ENCODE measurements at places on chromosomes 3 and 15.

GRCh38 chr3:39727415-39727814 is 82.0 kb upstream of the MYRIP start:
- no peak for DNase-seq

DNA sequence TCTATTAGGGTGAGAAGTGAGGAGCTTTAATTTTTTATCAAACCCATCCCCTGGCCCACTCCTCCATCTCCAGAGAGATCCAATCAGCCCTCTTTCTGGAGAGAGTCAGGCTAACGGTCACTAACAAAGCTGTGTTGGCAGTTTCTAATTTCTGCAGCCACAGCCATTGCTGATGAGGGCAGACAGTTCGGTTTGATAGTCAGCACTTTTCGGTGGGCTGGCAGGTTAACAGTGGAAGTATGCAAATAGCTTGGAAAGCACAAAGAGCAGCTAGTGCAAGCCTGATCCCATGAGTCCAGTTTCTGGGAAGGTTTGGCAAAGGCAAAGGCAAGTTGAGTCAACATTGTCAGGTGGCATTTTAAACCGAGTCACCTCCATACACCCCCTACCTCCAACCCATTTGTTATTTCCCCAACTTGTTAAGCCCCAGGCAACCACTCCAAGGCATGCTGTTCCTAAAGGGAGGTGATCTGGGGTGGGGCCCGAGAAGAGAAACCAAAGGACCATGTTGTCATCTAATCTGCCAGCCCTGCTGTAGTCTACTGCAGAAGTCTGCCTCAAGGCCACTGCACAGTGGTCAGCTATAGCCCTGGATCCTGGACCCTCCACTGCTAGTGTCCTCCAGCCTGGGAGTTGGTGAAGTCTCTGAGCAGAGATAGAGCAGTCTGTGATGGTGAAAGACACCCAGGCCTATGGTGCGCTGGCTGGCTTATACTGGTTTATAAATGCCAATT is 1.7 kb downstream of the CCR1 start:
- no peak for DNase-seq

DNA sequence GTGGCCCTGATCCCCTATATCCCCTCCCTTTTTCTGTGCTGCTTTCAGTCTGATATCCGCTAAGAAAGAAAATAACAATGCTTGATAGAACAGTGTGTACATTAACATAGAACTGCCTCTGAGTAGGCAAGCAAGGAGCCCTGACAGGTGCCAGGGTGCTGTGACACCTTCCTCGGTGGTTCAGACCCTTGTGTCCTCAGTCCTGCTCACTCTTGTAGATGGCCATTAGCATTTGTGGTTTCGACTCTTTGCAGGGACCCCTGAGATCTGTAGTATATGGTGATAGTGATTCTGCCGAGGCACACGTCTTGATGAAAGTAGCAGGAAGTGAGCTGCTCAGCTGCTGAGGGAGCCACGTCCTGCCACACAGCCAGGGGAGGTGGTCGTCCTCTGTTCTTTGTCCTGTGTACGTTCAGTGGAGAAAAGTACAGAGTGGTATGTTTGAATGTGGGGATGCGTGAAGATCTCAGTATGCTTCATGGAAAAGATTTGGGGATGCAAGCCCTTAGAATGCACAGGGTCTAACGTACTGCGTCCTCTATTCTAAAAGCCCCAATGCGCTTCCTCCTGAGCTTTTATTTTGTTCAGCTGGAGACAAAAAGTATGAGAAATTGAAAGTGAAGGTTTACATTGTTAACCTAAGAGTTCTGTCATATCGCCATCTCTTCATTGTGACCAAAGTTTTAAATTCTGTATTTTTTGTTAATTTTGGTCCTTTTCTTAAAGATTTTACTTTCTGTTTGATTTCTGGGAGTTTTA is 35.4 kb downstream of the PXYLP1 start:
- no peak for DNase-seq

GRCh38 chr15:88874684-88875083 is 20.7 kb downstream of the HAPLN3 start:
- no peak for DNase-seq

- DNase-seq: no peak
Measured at GRCh38 chr3:57555306-57555705, 768 bp upstream of the PDE12 start.

DNA sequence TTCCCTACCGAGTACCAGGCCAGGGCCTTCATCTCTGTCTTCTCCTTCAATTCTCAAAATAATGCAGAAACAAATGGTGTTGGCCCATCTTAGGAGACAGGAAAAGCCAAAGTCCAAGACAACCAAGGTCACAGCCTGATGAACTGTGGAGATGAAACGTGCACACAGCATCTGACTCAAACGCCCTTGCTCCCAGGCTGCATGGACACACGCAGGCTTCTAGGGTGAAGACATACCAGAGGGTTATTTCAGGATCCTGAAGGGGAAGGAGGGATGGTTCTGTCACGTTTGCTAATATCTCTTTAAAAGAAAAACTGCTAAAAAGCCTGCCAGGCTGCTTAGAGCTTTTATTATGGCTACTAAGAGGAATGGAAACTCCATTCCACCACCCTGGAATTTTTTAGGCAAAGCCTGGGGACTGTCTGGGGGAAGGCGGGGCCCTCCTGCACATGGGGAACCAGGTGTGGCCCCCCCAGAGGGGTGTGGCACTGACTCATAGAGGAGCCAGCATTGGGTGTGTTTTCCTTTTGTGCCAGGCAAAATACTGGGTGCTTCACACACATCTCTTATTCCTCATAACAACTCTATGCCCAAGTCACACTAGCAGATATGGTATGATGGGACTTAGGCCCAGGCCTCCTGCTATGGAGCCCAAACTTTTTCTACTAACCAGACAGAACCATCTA is 62.9 kb downstream of the UMPS start:
- DNase-seq: no peak

DNA sequence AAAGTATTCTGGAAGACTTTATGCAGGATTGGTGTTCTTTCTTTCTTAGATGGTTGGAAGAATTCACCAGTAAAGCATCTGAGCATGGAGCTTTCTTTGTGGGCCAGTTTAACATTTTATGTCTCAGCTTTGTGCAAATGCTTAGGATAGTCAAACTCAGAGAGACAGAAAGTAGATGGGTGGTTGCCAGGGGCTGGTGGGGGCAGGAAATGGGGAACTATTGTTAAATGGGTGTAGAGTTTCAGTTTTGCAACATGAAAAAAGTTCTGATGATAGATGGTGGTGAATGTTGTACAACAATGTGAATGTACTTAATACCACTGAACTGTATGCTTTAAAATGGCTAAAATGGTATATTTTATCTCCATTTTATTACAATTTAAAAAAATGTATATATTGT is 24.8 kb downstream of the SPCS1 start:
- DNase-seq: no peak

GRCh38 chr3:33491721-33492120 is 51.5 kb upstream of the UBP1 start:
- no peak for DNase-seq

GRCh38 chr15:80473286-80474223 is 69.4 kb downstream of the ARNT2 start:
- no peak for DNase-seq

DNA sequence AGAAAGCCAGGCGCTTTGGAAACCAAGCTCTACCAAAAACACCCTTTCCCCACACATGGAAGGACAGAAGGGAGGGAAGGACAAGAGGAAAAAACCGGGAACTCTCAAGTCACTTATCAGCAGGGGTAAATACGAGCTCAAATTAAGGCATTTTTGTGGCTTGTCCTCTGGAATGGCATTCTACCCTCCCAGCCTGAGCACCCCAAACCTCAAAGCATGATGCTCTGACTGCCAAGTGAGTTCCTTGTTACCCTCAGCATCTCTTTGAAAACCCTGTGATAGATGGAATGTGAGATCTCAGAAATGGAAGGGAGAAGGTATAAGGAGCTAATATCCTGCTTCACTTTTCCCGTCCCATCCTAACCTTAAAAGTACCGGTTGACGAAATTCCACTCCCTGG is 8.1 kb upstream of the CSPG5 start:
- no peak for DNase-seq

- no peak for DNase-seq
Measured at GRCh38 chr3:158713094-158713499, 19.2 kb downstream of the RARRES1 start.

DNA sequence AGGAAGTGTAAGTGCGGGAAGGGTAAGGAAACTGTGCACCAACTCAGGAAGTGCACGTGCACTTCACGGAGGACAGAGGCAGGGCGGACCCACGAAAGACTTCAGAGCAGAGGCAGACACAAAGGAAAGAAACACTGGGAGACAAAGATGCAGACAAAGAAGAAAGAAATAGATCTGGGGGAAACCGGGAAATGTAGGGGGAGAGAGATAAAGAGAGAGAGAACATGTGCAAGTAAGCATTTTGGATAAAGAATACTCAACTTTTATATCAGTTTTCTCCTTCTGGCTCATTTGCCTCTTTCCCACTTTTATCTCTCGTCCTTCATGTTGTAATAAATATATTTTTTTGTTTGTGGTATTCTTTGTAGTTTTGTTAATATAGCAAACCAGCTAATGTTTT is 204.2 kb downstream of the WDR72 start:
- DNase-seq: no peak

DNA sequence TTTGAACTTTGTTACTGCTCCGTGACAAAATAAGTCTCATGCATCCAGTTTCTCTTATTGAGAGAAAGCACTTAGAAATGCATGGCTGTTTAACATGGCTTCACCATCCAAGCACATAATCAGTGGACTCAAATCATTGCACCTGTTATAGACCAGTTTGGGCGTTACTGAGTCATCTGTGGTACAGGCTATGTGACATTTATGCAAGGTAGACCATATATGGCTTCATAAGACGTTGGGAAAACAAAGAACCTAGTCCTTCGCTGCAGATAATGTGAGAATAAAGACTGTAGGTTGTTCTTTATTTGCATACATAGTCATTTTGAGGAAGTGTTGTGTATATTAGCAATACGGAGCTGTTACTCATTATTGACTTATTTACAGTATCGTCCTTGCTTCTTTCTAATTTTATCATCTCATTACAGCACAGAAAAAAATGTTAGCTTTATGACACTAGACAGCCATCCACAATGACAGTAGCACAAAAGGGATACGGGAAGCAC is 374.7 kb downstream of the IL5RA start:
- no peak for DNase-seq

- DNase-seq: no peak
Measured at GRCh38 chr15:93719921-93720351, 511.4 kb upstream of the MCTP2 start.

GRCh38 chr15:88974392-88974791 is 61.2 kb upstream of the MFGE8 start:
- DNase-seq: no peak

DNA sequence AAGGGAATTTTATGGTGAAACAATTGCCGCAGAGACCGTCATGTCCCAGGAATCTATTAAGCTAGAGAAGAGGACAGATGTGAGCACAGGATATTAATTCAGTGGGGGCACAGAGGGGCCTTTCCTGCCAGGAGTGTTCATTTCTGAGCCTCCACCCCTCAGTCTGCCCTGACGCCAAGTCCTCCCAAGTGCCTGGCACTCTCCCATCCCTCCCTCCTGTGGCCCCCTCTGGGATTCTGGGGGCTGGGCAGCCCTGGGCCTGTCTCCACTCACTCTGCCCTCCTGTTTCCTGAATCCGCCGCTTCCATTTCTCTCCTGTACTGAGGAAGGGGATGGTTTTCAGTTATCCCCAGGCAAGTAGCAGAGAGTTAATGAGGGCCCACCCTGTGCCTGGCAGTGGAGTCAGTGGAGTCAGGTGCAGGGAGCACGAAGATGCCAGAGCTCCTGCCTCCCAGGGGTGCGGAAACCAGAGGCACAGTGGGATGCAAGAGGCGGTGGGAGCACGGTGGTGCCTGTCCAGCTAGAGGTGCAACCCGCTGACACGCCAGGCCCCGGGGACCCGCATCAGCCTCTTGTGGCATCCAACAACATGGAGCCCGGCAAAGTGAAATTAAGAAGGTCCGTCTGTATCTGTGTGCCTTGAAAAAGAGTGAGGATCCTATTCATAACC is 212.5 kb downstream of the XXYLT1 start:
- DNase-seq: no peak

- no peak for DNase-seq
Measured at GRCh38 chr3:50264383-50264963, 4.5 kb upstream of the SEMA3B start.

DNA sequence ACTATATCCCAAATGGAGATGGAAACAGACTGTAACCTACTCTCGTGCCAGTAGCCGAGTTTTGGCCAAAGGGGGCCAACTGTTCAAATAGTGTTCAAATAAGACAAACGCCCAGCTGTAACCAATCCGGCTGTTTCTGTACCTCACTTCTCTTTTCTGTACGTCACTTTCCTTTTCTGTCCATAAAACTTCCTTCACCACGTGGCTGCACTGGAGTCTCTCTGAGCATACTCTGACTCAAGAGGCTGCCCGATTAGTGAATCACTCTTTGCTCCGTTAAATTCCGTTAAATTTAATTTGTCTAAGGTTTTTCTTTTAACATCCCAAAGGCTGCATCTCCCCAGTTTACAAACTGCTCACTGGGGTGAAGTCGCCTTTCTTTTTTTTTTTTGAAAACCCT is 219.2 kb upstream of the P2RY1 start:
- DNase-seq: no peak

DNA sequence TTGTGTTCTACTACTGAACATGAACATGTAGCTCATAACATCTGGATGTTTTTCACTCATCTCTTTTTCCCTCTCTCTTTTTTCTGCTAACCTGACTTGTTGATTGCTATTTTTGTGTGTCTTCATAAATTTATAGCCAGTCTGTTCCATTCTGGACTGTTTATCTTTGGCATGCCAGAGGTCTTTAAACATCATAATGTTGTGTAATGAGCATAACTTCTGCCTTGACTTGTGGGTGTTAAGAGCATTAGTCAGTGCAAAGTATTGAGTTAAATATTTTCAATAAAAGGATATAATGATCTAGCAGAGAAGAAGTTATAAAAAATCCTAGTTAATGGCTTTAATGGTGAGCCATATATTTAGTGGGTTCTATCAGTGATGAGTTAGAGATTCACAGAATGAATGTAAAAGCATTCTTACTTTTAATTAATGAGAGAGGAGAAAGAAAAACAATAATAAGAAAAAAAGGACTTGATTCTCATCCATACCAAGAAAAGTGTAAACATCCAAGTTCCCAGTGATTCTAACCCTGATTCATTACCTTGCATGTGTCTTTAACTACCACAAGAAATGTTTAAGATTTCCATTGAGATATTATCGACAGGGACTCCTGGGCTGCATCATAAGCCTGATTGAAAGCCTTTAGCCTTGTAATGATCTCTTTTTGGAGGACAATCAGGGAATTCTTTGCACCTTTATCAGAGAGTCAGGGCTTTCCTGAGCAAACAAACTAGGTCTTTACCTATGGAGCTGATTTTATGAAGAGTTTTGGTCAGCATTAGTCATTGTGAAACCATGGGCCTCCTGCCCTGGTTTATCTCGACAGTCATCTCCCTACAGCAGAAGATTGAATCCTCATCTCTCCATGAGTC is 22.9 kb downstream of the MITF start:
- DNase-seq: no peak

DNA sequence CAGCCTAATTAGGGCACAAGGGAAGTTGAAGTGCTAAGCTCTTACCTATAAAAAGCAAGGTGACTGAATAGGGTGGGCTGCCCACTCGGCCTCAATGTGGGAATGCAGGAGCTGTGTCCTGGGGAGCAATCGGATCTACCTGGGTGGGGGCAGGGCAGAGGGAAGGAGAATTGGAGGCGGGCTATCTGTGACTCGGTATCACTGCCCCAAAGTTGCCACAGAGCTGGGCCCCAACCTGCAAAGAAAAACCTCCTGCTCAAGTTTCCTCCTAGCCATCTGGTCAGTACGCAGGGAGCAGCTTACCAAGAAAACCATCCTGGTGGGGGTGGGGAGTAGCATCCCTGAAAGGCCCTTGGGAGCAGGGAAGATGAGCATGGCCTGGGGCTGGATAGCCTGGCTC is 10.7 kb downstream of the CIB2 start:
- no peak for DNase-seq

GRCh38 chr15:38758043-38758442 is 193.4 kb upstream of the RASGRP1 start:
- DNase-seq: no peak
